Fibroblast of skin of back (primary cell): ENCODE measurements at places on chromosomes 3 and 15.
A peak's percentile ranks its signal among the peaks of the same experiment; 100 is the strongest.

DNA sequence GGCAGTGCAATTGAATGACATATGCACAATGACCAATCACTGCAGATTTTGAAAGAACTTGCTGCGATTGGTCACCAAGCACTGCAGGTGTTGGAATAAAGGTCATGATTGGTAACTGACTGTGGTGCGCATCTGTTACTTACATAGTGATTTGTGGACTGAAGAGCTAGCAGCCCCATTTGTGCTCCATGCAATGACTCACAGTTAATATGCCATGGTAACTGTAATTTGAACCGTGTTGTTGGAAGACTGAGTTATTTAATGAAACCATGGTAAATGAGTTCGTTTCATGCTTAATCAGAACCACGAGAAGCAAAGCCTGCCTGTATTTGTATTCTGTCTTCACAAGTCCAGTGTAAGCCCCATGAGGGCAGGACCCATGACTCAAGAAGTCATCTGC, 220.5 kb downstream of the TJP1 start:
- DNase-seq = no peak

DNA sequence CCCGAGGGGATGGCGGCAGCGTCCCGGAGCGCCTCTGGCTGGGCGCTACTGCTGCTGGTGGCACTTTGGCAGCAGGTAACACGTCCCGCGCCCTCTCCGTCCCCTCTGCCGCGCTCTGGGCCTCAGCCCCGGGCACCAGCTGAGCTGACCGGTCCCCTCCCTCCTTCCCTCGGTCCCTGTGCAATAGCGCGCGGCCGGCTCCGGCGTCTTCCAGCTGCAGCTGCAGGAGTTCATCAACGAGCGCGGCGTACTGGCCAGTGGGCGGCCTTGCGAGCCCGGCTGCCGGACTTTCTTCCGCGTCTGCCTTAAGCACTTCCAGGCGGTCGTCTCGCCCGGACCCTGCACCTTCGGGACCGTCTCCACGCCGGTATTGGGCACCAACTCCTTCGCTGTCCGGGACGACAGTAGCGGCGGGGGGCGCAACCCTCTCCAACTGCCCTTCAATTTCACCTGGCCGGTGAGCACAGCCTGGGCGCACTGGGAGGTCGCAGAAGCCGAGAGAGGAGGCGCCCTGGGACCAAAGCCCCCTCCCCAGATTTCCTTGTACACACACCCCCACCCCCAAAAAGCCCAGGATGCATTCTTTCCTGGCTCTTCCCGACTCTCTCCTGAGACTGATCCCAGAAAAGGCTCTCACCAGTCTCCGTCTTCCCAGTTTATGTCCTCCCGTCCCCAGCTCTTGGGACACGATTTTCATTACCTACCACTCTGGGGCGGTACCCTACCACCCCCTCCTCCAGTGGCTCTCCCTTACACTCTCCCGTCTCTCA, 705 bp downstream of the DLL4 start:
- peak; percentile 34 for DNase-seq

DNA sequence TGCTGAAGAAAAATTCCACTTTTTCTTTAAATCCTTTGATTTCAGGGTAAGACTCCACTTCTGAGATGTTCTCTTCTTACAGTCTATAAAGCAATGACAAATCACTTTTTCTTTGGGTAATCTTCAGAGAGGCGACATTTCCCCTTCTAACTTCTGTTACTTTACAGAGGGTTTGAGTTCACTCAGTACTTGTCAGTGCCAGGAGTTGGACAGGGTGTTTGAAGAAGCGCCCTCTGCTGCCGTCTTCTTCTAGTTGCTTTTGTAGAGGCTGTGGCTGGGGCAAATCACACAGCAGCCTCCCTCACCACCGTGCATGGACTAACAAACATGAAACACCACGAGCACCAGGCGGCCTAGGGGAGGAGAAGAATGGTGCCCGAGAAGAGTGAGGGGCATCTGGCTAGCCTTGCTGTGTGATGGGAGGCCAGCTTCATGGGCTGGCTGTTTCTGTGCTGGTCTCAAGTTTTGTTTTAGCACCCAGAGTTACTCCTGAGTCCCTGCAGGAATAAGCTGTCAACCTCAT, at the start of gene CD80:
Gene CD80, minus strand, starts transcription at position 174 of the 523 bp plus-strand sequence. CDS start 1,886 bp downstream, outside the sequence.
- peak; percentile 31 for DNase-seq

DNA sequence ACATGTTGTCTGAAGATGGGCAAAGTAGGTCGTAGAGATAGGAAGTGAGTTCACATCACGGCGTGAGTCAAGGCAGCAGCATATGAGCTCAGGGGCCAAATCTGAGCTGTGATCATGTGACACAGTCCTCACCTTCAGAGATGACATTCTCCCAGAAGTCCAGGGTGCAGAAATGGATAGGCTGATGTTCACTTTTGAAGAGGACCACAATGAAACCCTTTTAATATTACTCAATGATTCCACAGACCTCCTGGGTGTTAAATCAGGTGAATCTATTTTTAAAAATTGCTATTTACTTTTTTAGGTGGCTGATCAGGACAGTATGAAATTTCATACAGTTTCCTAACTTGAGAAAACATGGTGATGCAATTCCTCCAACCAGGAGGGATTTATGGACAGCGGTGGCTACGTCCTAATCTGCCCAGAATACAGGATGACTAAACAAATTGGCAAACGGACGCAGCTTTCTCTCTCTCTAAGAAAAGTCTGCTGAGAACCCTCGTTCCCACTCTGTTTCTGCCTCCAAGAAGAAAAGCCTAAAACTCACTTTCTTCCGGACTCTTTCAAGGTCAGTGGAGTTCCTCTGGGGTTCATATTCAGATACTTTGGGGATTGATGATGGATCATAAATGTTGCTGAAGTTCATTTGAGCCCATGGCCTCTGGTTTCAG, 34.4 kb downstream of the B3GNT5 start:
- DNase-seq = no peak

- no peak for DNase-seq
Observed at GRCh38 chr15:60843482-60843881, 364.5 kb upstream of the ICE2 start.

DNA sequence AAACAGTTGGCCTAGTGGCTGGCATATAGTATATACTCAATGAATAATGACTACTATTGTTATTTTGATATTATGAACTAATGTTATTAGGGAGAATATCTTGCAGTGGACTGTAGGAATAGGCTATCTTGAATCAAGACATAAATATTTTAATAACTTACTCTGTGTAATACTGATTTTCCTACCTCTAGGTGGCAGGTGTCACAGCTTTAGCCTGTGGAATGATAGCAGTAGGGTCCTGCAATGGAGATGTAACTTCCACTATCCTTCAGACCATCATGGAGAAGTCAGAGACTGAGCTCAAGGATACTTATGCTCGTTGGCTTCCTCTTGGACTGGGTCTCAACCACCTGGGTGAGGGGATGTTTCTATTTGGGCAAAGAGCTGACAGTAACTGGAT, 6.5 kb downstream of the PSMD2 start:
- peak; percentile 22 for DNase-seq

- DNase-seq = no peak
Observed at GRCh38 chr3:102036017-102036416, 186.7 kb downstream of the NFKBIZ start.
